ENCODE measurements at places on chromosomes 2 and 18. TPM values are rescaled to one million over a fixed set of nuclear protein-coding genes. Genes with fewer than 3 reads are reported as not detected.

DRC1 gene
- not detected for total RNA-seq

SERPINB12 gene
- not detected for total RNA-seq

TMEM169 gene
- total RNA-seq, result 2.0 TPM

NEU2 gene
- total RNA-seq, result not detected

VSNL1 gene
- total RNA-seq, result not detected

CCDC74A gene
- total RNA-seq, result 4.9 TPM

LRATD1 gene
- not detected for total RNA-seq

MEP1B gene
- total RNA-seq, result not detected

MIB1 gene
- 40.8 TPM for total RNA-seq

POTEC gene
- total RNA-seq, result not detected
